ENCODE measurements at places on chromosomes 7 and 10. TPM values are rescaled to one million over a fixed set of nuclear protein-coding genes. Genes with fewer than 3 reads are reported as not detected.

The HTR5A gene
- total RNA-seq, result not detected

The UPK3B gene
- 0.53 TPM for total RNA-seq

The NKX2-3 gene
- 0.62 TPM for total RNA-seq

The PPP1R3C gene
- total RNA-seq, result 166 TPM

The STEAP1 gene
- 5.5 TPM for total RNA-seq

The COL1A2 gene
- 5,114 TPM for total RNA-seq

DNA sequence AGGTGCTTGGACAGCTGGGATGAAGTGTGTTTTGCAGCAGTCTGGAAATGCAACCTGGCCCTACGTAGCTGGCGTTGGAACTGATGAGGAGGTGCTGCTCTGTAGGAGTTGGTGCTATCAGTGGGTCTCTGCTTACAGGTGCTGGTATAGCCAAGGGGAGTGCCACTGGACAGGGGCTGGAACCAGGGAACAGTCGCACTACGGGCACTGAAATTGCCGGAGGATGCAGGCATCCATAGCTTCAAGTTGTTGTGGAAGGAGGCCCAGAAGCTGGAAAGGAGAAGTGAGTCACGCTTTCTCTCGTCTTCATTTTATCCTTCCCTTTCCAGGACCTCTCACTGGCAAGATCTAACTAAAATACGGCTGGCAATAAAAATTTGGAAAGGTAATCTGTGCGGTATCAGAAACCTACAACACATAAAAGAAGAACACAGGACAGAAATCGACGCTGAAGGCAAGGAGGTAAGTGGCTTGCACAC lies 25.8 kb downstream of the MACC1 start:
- DNase-seq, result no peak

DNA sequence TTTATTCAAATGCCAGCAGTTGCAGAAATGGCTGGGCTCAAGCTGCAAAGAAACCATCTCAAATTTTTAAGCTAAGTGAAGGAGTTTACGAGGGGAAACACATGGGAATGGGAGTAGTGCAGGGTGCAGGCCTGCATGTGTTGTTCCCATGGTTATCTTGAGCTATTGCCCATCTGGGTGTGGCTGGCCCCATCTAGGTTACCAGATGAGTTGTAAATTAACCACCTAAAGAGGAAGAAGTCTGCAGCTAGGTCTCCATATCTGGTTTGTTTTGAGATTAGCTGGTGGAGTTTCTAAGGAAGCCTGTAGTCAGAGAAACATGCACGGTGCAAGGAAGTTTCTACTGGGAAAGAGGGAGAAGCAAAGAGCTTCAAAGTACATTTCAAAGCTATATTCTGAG lies 23.3 kb upstream of the STEAP2 start:
- DNase-seq, result no peak

Measured in muscle of leg (tissue), 16 donors.